ENCODE measurements at places on chromosomes 7 and 10. TPM values are rescaled to one million over a fixed set of nuclear protein-coding genes. Genes with fewer than 3 reads are reported as not detected.

DNA sequence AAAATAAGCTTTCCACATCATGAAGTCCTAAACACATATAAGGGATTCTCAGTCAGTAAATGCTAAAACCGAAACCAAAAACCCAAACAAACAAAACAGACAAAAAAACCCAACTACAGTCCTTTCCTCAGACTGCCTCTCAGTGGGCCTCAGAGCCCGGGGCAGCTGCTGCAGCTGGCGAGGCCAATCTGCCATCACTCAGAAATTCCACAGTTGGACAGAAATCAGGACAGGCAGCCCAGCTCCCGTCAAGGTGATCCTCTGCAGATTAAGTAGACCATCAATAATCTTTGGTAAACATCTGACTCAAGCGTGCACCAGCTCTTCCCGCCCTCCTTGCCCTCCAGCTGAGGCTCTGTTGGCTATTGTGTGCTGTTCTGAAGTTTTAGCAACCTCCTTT is 142.2 kb downstream of the ATXN7L1 start:
- no peak for DNase-seq
- H3K36me3 ChIP-seq = no peaks in the 10 kb centered on the region
- no peak overlapping the region for H3K4me3 ChIP-seq
- H3K4me1 ChIP-seq = no peaks in the 10 kb centered on the region

DNA sequence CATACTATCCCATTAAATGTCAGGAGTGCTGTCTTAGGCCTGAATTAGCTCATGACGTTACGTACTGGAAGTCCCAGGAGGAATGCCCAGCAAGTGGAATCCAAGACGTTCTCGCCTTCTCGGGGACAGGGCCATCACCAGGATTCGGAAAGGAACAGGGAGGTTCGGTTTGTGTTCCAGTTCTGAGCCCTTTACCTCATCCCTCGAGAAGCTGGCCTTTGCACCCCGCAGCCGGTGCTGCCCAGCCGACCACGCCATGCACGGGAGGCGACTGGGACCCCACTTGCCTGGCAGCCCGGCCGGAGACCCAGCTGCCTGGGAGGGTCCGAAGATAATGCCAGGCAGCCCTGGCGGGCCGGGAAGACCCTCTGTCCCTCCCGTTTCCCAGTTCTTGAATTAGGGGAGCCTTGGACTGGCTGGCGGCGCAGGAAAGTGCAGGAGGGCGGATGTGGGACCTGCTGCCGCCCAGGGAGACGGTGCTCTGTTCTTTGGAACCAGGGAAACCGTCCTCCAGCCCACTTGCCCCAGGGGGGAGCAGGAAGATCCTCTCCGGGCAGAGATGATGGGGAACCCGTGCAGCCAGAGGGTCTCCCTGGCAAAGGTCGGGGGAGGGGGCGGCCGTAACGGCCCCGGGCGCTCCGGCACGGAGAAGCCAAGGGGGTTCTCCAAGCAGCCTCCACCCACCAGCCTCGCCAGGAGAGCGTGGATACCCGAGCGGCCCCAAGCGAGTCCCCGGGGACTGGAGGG is 671 bp upstream of the CHST3 start:
- H3K4me1 ChIP-seq = peaks cover 34% of the 10 kb centered on the region
- H3K36me3 ChIP-seq = no peaks in the 10 kb centered on the region

Gene EIF4H
- 216 TPM for total RNA-seq

Gene ACTR3C
- total RNA-seq = 6.6 TPM

Gene FEZF1
- not detected for total RNA-seq
